Chondrocyte (in vitro differentiated cells): ENCODE measurements at places on chromosomes 11 and 22. TPM values are rescaled to one million over a fixed set of nuclear protein-coding genes. Genes with fewer than 3 reads are reported as not detected.

The B3GAT1 gene
- total RNA-seq: 0.27 to 0.62 TPM (median 0.37 TPM) in 3 replicates

DNA sequence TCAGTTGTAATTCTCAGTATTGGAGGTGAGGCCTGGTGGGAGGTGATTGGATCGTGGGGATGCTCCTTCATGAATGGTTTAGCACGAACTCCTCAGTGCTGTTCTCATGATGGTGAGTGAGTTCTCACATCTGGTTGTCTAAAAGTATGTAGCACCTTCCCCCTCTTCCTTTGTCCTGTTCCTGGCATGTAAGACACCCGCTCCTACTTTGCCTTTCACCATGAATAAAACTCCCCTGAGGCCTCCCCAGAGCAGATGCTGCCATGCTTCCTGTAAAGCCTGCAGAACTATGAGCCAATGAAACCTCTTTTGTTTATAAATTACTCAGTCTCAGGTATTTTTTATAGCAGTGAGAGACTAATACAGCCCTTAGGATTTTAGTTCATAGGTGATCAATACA, 191.5 kb downstream of the MAML2 start:
- no peak overlapping the region for H3K4me3 ChIP-seq
- H3K36me3 ChIP-seq: no peaks in the 10 kb centered on the region

DNA sequence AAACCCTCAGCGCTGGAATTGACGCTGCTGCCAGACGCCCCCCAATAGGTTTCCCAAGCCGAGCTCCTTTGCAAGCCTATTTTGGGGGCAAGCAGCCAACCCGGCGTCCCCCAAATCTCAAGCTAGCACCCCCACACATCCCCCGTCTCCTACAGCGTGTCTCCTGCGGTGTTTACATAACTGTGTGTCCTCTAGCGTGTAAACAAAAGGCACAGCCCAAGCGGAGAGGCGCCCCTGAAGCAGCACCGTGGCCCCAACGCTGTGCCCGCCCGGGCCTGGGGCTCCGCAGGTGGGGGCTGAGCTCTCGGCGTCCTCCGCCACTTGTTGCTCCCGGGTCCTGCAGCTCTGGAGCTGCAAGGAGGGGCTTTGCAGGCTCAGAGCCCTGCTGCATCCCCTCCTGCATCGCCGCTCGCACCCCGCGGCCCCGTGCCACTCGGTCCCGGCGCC, 1.6 kb downstream of the CADM1 start:
- H3K4me1 ChIP-seq: peaks cover 13% of the 10 kb centered on the region
- no peak overlapping the region for H3K4me3 ChIP-seq
- H3K27me3 ChIP-seq: peaks cover 14% of the 10 kb centered on the region
- no peaks in the 10 kb centered on the region for H3K36me3 ChIP-seq
- H3K27ac ChIP-seq: no peak overlapping the region
- no peak for DNase-seq

The MMP13 gene
- 0.60 to 7.2 TPM (median 6.5 TPM) in 3 replicates for total RNA-seq

DNA sequence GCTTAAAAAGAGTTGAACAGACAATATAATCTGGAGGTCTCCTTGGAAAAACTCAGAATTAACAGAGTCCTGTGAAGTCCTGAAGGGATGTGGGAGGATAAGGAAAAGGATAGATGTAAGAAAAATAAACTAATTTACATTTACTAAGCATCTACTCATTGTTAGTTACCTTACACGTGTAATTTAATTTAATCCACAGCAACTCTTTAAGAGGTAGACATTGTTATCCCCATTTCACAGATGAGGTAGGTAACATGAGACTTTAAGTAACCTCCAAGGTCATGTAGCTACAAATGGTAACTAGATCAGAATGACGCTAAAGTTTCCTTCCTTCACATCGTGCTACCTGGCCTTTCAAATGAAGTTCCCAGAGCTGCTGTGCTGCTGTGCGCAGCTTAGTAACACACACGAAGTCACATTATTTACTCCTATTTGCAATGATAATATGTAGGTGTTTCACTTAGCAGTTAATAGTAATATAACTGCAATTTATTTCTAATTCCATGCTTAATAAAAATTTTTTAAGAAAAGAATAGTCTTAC, 5.7 kb upstream of the PDE3B start:
- H3K27me3 ChIP-seq: peaks cover 16% of the 10 kb centered on the region
- H3K27ac ChIP-seq: no peak overlapping the region
- no peak overlapping the region for H3K4me3 ChIP-seq
- no peaks in the 10 kb centered on the region for H3K36me3 ChIP-seq
- no peak for DNase-seq
